Tongue (tissue), 3 donors: ENCODE measurements at places on chromosomes 3 and 15. TPM values are rescaled to one million over a fixed set of nuclear protein-coding genes. Genes with fewer than 3 reads are reported as not detected.
A peak's percentile ranks its signal among the peaks of the same experiment; 100 is the strongest.

SKOR1 gene
- 0.31 TPM for total RNA-seq

- DNase-seq: no peak
Measured at GRCh38 chr3:11665331-11665730, 21.6 kb upstream of the VGLL4 start.

TGM4 gene
- not detected for total RNA-seq

DNA sequence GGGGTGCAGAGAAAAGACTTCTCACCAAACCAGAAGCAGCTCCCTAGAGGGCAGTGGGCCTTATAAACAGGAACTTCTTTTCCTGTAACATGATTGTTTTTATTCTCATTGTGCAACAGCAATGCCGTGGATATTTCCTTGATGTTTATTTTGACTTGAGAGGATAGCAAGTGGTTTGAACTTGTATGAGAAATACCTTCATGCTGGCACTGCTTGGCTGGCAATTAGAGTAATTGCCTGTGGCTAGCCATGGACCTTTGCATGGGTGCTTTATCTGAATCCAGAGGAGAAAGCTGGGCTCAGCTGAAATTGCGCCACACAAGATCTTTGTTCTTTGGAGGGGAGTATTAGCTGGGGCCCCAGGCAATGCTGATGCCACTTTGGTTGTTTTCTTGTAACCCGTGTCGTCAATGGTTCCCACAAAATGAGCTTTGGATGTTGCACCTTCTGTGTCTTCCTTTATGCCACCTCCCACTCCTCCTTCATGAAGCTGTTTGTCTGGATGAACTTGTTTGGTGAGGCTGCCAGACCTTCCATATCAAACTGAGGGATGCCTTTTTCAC, 37.9 kb downstream of the CMTM8 start:
- DNase-seq: peak; percentile 52

DNA sequence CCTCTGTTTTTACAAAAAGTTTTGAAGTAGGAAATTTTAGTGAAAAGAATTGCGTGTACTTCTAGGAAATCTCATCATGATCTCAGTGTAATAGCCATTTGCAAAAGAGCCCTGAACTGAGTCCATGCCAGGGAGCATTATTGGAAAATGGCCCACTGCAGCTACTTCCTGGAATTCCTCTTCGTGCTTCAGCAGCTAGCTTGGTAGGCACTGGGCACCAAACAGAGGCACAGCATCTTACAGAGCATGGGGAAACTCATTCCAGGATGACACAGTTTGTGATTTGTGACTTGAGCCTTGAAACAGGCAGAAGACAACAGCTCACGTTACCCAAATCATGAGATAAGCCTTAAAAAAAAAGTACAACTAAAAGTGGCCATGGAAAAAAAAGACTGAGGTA, 179.1 kb downstream of the WDR72 start:
- no peak for DNase-seq
